Fibroblast of skin of right quadriceps (primary cell): ENCODE measurements at places on chromosomes 3 and 15.

DNA sequence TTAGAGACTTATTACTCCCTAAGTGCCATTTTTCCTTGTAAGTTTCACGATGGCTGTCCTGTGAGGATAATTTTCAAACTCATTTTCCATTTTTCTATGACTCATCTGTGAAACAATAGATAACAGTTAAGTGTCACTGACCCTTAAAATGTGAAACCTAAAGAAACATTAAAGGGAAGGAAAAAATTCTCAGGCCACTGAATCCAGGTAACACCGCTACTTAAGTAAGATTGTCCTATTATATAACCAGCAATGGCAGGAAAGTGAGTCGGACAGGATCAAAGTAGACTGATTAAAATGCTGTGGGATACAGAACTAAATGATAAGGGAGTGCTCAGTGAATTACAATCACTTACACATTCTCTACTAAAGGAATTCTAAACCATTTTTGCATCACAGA, 12.4 kb downstream of the PLD1 start:
- DNase-seq, result no peak

GRCh38 chr3:39750712-39751111, 58.7 kb upstream of the MYRIP start:
- DNase-seq, result no peak

GRCh38 chr3:17810759-17811158, 68.3 kb upstream of the TBC1D5 start:
- peak; percentile 82 for DNase-seq

- peak; percentile 89 for DNase-seq
Observed at GRCh38 chr3:119318876-119319275, 24.7 kb downstream of the ARHGAP31 start.

GRCh38 chr3:67635257-67635656, 19.2 kb downstream of the SUCLG2 start:
- peak; percentile 90 for DNase-seq

GRCh38 chr3:25713341-25713985, 48.8 kb upstream of the TOP2B start:
- DNase-seq, result no peak

GRCh38 chr15:28111543-28111942, 12.4 kb upstream of the OCA2 start:
- no peak for DNase-seq

DNA sequence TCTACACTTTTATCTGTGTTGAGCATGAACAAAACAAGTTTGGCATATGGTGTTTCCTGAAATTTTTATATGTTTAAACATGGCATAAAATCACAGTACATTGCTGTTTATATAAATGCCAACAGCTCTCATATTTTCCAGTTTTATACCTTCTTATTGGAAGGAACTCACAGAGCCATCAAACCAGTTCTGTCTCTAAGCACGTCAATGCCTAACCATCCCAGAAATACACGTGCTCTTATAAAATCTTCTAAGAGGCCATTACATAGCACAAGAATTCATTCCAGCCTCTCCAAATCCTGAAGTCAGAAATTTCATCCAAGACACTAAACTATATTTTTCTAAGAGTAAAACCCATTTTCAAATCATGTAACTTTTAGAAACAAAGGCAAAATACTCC, 20.8 kb downstream of the SLC9A9 start:
- DNase-seq, result no peak

DNA sequence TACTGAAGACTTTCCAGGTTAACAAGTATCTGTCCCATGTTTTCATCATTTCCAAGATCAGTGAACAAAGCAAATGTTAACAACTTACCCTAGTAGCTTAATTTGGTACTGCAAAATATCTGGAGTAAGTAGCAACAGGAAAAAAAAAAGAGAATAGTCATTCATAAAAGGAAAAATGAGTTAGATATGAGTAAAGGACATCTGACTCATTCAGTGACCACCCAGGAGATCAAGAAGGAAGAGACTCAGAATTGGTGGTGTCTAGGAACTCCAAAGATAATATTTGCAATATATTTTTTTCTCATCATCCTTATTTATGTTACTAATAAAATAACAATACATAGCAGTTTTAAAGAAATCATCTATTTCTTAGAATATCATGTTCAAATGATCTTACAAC, 253.8 kb upstream of the COL8A1 start:
- peak; percentile 55 for DNase-seq

DNA sequence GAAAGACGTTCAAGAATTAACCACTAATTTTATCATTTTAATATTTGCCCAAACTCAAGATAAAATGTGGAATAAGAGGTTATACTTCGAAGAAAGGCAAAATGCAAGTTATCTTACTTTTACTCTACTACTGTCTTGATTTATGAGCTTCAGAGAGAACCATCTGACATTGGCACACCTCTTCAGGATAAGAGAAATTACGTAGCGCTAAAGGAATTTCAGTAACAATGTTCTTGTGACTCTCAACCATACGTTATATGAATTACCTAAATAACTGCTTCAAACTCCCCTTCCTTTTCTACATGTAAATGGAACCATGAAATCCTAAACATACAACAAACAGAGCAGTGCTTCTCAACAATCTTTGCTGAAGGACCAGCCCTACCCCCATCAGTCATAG, 96.8 kb downstream of the ZNF385D start:
- DNase-seq, result peak; percentile 18

- no peak for DNase-seq
Observed at GRCh38 chr15:60893886-60894285, 335.2 kb downstream of the RORA start.

- DNase-seq, result no peak
Observed at GRCh38 chr3:149983628-149984027, 12.9 kb upstream of the PFN2 start.

- DNase-seq, result no peak
Observed at GRCh38 chr3:35649405-35649804, 10.1 kb downstream of the ARPP21 start.

DNA sequence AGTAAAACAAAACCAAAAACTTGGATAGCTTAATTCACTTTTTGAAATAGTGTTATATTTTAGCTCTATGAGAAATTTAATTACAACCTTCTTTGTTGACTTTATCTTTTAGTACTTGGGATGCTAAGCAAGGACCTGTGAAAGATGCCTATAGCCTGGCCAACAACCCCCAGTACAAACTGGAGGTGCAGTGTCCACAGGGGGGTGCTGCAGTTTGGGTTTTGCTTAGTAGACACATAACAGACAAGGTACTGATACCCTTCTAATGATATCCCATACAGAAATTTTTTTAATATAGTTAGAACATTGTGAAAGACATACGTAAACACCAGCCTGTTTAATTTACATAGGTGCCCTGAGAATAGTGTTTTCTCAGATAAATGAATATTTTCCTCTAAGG, 35.3 kb downstream of the CAPN7 start:
- DNase-seq, result peak; percentile 12

DNA sequence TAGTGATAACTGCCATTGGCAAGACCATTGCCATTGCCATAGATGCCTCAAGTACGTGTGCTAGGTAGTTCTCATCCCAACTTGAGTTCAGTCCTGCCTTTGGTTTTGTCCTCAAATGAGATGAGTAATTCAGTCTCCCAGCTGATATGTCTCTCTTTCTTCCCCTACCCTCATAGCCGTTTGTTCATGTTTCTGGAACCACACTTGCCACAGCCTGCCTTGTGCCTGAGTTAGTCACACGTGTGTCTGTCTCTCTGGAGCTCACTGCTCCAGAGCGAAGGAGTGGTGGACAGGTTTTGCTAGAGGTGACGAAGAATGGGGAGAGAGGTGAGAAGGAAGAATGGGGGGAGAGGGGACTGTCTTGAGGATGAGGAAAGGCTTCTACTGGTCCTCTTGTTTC, 88.0 kb upstream of the IGF1R start:
- no peak for DNase-seq

DNA sequence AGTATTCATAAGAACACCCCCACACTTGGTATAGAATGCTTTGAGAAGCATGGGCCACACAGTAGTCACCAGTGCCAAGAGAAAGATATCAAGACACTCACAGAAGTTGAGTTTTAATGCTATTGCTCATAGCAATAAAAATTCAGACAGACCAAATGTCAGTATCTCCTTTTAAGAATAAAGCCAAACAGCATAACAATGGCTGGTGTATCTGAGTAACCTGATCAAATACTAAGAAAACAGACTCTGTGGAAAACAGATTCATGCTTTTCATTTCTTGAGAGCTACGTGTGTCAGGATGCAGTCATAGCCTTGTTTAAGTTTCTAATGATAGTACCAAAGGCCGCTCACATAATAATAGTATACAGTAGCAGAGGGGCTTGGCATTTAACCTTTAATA, 778.5 kb downstream of the MECOM start:
- DNase-seq, result peak; percentile 60

- DNase-seq, result peak; percentile 61
Observed at GRCh38 chr3:46501702-46502101, 3.9 kb downstream of the RTP3 start.

DNA sequence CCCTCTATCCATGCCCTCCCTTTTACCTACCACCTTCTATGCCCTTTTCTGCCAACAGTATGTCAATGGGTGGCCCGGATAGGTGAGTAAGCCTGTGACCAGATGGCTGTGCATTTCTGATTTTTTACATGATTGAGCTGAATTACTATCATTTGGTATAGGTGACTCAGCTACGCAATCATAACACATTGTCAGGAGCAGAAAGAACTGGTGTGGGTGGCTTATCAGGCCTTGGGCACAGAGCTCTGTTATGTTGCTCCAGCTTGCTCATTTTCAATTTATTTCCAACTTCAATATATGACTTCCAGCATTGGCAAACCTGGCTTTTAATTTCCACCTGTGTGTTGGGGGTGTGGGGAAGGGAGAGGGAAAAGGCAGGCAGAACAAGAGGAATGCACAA, 86.6 kb upstream of the AGBL1 start:
- DNase-seq, result no peak

- DNase-seq, result no peak
Observed at GRCh38 chr15:38441130-38441519, 12.8 kb upstream of the FAM98B start.

DNA sequence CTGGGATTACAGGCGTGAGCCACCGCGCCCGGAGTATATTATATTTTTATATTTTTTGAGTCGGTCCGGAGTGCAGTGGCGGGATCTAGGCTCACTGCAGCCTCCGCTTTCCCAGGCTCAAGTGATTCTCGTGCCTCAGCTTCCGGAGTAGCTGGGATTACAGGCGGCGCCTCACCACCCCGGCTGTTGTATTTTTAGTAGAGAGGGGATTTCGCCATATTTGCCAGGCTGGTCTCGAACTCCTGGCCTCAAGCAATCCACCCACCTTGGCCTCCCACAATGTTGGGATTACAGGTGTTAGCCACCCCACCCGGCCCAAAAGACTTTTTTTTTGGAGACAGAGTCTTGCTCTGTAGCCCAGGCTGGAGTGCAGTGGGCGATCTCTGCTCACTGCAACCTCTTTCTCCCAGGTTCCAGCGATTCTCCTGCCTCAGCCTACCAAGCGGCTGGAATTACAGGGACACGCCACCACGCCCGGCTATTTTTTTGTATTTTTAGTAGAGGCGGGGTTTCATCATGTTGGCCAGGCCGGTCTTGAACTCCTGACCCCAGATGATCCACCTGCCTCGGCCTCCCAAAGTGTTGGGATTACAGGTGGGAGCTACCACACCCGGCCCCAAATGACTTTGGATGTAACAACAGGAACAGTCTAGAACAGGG, 1.0 kb downstream of the ZNF589 start:
- peak; percentile 10 for DNase-seq

- DNase-seq, result no peak
Observed at GRCh38 chr3:154775821-154776548, 304.1 kb upstream of the MME start.

DNA sequence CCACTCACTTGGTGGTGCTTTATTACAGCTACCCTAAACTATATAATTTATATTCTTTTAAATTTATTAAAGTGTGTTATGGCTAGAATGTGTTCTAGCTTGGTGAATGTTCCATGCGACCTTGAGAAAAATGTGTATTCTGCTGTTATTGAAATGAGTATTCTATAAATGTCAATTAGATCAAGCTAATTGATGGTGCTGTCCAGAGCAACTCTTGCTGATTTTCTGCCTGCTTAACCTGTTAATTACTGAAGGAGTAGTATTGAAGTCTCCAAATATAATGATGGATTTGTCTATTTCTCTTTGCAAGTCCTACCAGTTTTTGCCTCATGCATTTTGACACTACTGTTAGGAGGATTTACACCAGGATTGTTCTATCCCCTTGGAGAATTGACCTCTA, 3.2 kb upstream of the TEX9 start:
- DNase-seq, result no peak

DNA sequence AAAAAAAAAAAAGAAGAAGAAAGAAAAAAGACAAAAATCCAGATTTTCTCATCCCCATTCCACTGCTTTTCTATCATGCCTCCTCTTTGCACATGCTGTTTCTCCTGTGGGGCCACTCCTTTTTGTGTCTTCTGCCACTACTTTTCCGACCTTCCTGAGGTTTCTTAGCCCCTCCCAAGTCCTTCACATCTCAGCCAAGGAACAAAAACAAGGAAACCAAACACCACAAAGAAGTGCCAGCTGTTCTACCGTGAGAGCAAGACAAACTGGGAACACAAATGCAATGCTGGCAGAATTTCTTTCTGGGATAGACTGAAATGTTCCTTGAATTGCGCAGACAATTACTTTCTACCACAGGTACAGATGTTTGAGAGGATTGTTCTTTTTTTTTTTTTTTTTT, 83.2 kb downstream of the MB21D2 start:
- no peak for DNase-seq

GRCh38 chr3:155334914-155335723, 41.6 kb upstream of the STRIT1 start:
- no peak for DNase-seq

GRCh38 chr15:68201879-68202261, 3.3 kb downstream of the CALML4 start:
- DNase-seq, result no peak

DNA sequence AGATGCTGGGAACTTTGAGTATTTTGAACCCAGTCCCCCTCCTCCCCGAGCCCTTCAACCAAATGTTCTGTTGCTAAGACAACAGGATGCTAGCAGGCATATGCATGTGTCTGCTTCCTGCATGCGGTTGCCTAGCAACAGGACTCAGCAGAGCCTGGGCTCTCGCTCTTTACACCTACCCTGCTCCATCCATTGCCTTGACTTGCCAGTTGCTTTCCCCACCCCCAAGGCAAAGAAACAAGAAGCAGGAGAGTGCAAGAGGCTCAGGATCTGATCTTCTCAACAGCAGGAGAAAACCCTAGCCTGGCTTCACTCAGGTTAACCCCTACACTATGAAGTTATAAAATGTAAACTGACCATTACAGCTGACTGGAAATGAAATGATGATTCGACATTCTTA, 393.0 kb downstream of the IGSF11 start:
- no peak for DNase-seq

- no peak for DNase-seq
Observed at GRCh38 chr3:622314-622713, 425.8 kb downstream of the CHL1 start.

DNA sequence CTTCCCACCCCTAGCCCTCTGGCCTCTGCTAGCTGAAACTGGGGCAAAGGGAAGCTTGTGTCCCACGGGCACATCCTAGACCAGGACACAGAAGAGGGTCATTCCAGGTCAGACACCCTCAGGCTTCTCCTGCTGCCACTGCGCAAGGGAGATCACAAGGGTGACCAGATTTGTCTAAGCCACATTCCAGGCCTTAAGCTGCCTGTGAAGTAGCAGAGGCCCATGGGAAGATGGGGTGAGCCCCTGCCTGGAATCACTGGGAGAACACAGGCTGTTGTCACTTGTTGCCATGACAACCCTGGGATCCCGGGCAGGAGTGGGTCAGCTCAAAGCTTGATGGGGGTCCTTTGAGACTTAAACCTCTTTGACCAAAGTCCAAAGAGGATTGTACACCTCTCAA, 10.8 kb downstream of the STRA6 start:
- no peak for DNase-seq
